ENCODE measurements at places on chromosomes 5 and 9.

DNA sequence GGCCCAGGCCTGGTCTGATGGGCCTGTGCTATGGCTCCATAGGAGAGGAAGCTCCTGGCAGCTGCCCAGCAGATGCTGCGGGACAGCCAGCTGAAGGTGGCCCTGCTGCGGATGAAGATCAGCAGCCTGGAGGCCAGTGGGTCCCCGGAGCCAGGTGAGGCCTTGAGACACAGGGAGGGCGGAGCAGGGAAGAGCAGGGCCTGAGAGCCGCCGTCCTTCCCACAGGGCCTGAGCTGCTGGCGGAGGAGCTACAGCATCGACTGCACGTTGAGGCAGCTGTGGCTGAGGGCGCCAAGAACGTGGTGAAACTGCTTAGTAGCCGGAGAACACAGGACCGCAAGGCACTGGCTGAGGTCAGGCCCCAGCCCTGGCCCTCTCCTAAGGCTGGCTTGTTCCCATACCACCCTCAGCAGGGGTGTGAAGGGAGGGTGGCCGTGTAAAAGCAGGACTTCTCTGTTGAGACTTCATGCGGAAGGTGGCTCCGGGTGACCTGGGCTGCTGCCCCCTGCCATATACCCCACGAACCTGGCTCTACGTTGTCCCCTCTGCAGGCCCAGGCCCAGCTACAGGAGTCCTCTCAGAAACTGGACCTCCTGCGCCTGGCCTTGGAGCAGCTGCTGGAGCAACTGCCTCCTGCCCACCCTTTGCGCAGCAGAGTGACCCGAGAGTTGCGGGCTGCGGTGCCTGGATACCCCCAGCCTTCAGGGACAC lies 4.5 kb downstream of the PKN3 start:
- DNase-seq = no peak

DNA sequence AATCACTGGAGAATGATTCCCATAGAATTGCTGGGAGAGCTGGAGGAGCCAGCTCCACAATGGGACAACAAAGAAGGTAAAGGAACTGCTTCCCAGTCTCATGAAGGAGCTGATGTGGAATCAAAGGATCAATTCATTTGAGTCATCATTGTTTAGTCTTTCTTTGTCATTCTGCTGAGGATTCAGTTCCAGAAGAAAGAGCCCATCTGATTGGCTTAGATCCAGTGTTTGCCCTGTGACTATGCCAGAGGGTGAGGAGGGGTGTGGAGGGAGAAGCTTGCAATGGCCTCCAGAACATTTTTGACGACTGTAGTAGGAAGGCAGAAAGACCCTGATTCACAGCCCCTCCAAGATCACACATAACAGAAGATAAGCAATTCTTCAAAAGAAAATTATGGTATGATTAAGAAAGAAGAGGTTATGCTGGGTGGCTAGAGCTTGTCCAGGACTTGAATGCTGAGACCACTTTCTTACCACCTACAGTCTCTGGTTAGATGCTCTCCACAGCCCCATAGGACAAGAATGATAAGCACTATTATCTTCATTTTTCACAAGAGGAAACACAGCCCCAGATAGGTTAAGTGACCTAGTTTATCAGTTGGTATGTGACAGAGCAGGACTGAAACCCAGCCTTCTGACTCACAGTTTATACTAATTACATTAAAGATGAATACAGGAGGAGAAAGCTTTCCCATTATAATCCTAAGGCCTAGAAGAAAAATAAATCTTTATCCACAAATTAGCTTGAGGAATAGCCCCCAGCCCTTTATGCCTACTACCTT lies 363.1 kb downstream of the PRELID2 start:
- DNase-seq = no peak

DNA sequence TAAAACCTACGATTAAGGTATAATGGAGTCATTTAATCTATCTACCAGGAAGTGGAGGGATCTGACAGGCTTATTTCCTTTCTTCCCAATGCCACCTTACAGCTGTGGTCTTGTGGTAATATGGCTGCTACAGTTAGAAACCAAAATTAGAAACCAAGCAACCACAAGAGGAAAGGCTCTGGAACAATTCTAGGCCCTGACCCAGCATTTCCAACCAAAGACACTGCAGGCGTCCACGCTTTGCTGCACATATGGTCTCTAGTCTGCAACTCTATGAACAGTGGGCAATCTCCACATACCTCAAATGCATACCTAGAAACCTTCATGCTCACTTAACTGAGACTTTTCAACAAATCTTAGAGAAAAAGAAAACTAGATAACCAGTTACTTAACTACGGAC lies 339.1 kb downstream of the NFIB start:
- no peak for DNase-seq

DNA sequence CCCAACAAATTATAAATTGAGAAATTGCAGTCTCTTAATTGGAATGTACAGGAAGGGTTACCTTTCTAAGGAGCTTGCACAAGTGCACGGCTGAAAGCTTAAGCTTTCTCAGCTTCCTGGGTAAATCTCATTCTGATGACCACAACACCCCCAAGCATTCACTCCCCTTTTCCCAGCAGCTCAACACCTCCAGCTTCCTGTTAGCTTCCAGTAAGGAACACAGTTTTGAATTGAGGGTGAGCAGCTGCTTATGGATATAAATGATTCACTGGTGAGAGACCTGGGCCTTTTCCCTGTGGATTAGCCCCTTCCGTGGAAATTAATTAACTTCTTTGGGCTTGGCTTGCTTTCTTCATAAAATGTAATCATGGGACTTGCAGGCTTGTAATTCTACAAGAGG lies 101.2 kb downstream of the SLC28A3 start:
- DNase-seq = no peak

DNA sequence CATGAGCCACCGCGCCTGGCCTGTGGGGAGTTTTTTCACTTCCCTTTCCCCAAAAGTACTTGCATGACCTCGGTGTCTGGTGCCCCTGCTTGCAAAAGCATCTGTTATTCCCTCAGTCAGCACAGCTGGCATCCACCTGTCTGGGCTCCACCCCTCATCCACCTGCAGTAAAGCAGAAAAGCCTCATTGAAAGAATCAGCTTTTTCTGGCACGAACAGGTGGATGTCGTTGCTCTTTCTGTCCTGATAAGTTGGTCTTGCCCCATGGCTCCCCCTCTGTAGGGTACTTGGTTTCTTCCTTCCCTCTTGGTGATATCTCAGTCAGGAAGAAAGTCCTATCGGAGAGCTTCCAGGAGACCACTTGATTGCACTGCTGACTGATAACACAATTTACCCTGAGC lies 37.4 kb downstream of the WWC1 start:
- DNase-seq = no peak

- DNase-seq = no peak
Observed at GRCh38 chr5:102931085-102931725, 176.1 kb downstream of the PAM start.

- no peak for DNase-seq
Observed at GRCh38 chr5:30438785-30439184, 754.7 kb upstream of the CDH6 start.

- no peak for DNase-seq
Observed at GRCh38 chr5:139906661-139907060, 111.1 kb downstream of the PSD2 start.

DNA sequence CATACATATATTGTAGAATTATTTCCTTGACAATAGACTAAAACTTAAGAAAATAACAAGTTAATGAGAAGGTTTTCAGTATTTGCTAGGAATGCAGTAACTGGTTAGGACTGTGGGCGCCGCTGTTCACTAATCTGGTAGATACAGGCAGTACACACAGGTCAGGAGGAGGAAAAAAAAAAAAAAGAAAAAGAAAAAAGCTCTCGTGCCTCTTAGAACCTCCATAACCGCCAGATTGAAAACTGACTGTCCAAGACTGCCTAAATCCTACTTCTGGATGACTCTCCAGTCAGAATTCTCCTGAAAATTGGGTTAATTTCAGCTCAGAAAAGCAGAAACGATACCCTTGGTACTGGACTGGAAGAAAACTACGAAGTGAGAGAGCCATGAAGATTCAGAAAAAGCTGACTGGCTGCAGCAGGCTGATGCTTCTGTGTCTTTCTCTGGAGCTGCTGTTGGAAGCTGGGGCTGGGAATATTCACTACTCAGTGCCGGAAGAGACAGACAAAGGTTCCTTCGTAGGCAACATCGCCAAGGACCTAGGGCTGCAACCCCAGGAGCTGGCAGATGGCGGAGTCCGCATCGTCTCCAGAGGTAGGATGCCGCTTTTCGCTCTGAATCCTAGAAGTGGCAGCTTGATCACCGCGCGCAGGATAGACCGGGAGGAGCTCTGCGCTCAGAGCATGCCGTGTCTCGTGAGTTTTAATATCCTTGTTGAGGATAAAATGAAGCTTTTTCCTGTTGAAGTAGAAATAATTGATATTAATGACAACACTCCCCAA lies at the start of gene PCDHGA1:
PCDHGA1 (plus strand) TSS at position 216 of the 782 bp plus-strand sequence.
- DNase-seq = no peak

- no peak for DNase-seq
Observed at GRCh38 chr5:76414788-76415187, 11.7 kb downstream of the IQGAP2 start.

- DNase-seq = no peak
Observed at GRCh38 chr5:140325486-140325885, 20.9 kb downstream of the HBEGF start.

DNA sequence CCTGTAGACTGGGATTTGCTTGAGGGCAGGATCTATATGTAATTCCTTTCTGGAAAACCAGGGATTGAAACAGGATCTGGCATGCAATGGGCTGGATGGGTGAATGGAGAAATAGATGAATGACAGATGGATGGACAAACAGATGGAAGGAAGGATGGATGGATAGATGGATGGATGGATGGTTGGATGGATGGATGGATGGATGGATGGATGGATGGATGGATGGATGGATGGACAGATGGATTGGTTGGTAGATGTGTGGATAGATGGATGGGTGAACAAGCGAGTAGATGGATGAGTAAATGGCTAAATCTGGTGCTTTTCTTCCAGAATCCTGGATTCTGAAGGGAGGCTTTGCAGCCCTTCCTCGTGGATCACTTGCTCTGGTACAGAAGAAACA lies 162.5 kb upstream of the SMIM23 start:
- no peak for DNase-seq

DNA sequence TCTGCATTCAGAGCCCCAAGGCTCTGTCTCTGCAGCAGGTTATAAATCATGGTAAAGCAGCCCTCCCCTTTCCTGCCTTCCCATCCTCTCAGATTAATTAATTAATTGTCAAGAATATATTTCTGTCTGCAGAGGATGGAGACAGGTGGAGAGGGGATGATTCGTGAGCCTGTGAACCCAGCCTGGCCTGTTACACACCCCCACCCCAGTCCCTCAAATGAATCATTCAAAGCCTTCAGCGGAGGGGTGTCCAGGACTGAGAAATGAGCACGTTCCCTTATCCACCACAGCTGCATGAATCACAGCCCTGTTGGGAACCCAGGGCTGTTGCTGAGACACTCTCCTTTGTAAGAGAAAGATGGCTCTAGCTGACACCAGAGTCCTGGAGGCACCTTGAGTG lies 56.0 kb downstream of the NIPAL4 start:
- no peak for DNase-seq

DNA sequence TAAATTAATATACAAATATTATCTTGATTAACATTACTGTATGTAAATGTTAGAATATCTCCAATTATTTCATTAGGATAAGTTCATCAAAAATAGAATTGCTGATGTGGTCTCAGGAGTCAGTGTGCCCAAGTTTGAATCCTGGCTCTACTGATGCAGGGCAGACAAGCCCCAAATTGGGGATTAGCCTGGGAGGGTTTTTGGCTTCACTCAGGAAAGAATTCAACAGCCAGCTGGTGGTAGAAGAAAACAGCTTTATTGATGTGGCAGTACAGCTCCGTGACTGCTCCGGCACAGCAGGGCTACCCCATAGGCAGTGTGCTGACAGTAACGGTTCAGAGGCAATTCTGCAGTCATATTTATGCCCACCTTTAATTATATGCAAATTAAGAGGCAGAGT lies 32.5 kb downstream of the COL27A1 start:
- DNase-seq = no peak

DNA sequence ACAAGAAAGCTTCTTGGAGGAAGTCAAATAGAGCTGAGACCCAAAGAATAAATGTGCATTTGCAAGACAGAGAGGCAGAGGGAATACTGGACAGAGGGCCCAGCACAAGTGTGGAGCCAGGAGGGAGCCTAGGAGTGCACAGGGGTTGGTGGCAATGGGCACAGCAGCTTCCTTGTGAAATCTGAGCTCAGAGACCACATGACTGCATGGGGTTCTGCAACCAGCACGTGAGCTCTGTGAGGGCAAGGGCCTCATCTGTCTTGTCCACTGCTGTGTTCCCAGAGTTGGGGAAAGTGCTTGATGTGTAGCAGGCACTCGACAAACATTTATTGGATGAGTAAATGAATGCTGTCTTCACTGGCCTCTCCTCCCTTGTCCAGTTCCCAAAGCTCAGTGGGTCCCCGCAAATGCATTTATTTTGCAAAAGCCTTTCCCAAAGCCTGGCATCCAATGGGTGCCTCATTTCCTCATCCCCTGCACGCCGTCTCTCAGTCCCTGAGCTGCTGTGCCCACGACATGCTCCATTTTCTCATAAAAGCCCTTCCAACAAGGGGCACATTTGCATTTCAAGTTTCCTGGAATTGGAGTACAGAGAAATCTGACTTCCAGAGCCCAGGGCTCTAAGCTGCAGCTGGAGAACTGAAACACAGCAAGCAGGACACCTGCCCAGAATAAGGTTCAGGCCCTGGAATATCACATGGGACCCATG lies 58.5 kb downstream of the KCNIP1 start:
- no peak for DNase-seq

- no peak for DNase-seq
Observed at GRCh38 chr5:148805326-148806290, 20.8 kb upstream of the ADRB2 start.

DNA sequence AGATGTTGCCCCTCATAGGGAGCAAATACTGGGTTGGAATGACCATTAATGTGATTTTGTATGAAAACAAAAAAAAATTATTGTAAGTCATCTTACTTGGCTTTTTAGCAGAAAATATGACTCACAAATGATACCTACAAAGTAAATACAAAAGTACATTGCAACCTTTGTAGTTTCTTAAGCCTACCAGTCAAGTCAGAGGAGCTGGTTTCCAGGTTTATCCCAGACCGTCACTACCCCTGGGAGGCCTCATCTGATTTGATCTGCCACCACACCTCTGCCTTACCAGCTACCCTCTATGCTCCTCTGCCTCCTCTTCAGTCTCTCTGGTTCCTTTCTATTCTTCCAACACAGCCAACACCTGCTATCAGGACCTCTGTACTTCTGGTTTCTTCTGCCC lies 349.9 kb upstream of the CCNH start:
- DNase-seq = no peak

DNA sequence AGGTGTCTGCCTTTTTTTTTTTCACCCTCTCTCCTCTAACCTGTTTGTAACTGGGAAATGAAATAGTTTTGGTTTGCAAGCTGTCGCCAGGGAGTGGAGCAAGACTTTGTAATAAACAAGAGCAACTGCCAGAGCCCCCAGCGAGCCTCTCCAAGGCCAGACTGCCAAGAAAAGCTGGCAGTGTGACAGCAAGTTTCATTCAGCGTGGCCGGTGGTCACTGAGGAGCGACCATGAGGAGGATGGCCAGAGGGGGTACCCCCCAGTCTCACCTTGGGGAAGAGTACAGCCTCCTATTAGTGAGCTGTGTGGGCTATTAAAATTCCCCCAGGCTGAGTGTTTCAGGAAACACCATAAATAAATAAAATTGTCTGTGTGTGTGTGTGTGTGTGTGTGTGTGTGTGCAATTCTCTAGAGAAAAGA lies 49.9 kb downstream of the ZFAND5 start:
- DNase-seq = no peak

Measured in activated naive CD4-positive, alpha-beta T cell (primary cell).